ENCODE measurements at places on chromosomes 13 and 19.

- DNase-seq, result no peak
Measured at GRCh38 chr19:39524495-39524894, 8.2 kb downstream of the EID2B start.

DNA sequence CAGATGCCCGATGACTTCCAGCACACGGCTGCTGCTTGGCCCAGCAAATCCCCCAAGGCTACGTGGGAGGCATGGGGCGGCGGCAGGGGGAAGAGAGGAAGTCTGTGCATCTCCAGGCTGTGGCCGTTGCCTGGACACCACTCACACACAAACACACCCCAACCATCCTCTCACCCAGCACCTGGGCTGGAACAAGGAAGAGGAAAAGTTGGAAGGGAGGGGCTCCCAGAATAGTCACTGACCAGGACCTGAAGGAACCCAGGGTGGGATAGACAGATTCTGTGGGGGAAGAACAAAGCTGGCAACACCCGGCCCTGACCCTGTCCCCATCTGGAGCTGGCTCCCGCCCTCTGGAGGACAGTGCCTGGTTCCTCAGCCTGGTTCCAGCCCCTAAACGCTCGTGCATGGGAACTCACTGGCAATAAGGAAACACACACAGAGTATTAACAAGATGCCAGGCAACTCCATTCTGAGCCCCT, 11.2 kb downstream of the PPP6R1 start:
- no peak for DNase-seq

GRCh38 chr13:113814435-113814821, 49.4 kb downstream of the GAS6 start:
- no peak for DNase-seq

GRCh38 chr13:27967736-27968315, 1.3 kb downstream of the CDX2 start:
- no peak for DNase-seq

DNA sequence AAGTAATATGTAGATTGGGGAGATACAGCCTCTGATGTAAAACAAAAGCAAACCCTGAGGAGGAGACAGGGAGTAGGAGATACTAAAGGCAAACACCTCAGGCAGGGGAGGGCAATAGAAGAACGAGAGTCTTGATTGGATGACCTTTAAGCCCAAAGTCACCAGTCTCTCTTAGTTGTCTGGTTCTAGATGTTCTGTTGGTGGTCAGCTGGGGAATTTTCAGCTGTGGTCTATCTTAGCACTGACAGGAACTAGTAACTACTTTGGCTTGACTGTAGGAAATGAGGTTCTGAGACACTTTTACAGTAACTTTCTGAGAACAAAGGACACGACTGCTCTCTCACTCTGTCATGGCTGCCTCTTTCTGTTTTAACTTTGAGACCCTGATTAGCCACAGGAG, 290.7 kb upstream of the MIR17HG start:
- peak; percentile 64 for DNase-seq

DNA sequence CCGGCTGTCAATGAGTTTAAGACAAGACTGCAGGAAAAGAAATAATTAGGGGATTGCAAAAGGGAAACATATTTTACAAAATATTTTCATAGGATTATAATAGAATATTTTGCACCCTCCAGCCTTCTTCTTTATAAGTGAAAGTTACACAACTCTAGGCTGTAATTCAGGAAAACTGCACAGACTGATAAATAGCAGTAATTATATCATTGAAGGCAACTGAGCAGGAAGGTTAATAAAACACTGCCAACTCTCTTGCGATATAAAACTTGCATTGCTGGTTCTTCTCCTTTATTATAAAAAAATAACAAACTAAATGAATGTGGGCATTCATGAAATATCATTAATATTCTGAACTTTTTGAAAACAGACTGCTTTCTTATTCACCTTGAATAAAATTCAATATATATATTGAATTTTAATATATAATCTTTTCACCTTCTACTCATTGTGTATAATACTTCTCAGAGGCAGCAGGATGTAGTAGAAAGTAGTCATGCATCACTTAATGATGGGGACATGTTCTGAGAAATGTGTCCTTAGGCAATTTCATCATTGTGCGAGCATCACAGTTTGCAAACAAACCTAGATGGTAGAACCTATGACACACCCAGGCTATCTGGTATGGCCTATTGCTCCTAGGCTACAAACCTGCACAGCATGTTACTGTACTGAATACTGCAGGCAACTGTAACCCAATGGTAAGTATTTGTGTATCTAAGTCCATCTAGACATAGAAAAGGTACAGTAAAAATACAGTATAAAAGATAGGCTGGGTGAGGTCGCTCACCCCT, 24.9 kb upstream of the STARD13 start:
- DNase-seq, result no peak

- no peak for DNase-seq
Measured at GRCh38 chr13:20441879-20442278, 83.8 kb downstream of the CRYL1 start.

GRCh38 chr19:40831502-40832430, 18.5 kb downstream of the CYP2A6 start:
- DNase-seq, result no peak

DNA sequence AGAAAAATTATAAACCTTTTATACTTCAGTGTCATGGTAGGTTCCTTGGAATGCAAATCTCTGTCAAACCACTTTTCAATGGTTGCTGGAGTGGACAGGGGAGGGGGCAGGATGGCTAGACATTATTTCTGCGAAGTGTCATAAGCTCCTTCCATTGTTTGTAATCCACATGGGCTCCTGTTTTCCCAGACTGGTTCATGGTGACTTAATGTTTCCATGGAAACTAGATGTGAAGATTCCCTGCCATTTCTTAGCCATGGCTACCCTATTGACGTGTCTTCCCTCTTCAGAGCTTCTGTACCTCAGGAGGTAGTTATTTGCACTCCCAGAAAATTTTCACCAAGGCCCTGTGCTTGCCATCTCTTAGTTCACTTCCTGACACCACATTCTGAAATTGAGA, 95.3 kb downstream of the UFM1 start:
- no peak for DNase-seq

- no peak for DNase-seq
Measured at GRCh38 chr19:15529774-15530372, 21.5 kb downstream of the CYP4F22 start.

DNA sequence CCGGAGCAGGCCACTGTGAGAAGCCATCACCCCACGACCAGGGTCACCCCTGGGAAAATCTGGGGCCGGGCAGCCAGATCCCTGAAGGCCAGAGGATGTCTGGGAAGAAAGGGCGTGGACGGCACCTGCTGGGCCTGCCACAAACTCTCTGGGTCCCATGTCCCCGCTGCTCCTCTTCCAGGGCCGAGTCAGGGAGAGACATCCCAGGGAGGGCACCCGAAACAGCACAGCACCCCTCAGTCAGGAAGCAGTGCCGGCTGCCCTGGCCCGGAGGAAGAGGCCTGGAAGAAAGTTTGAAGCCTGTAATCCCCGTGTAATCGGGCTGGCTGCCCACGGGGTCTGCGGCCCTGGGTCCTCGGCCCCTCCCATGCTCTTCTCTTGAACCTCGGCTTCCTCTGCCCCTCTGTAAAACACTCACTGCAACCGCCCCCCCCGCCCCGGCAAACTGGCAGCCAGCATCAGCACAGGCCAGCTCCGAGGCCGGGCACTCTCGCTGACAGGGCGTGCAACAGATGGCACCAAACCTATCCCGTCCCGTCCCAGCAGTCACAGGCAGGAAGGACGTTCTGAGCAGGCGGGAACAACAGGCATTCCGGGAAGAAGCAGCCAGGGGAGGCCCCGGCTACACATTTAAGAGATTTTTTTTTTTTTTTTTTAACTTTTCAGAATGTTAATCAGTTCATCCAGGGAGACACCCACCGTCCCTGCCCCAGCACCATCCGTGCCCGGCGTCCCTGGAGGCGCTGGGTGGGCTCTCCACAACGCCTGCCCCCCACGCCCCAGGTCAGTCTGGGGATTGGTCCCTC, 1.5 kb downstream of the SBNO2 start:
- peak; percentile 4 for DNase-seq

GRCh38 chr13:101415358-101416174, 742 bp downstream of the NALCN start:
- DNase-seq, result peak; percentile 84

DNA sequence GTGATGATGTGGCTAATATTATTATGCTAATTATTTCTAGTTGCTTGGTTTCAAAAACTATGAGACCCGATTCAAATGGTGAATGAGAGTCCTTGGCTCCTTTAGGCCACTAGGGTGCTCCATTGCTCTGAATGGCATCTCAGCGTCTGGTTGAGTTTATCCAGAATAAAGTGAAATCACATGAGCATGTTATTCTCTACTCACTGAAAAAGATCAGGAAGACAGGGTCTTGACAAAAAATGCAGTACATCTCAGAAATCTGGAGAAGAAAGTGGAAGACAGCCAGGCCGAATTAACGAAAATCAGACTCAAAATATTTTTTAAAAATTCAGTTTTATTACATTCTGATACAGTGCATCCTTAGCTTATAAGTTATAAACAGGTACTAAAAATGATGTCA, 516.2 kb downstream of the MYO16 start:
- DNase-seq, result peak; percentile 60

GRCh38 chr13:47678201-47678968, 322.7 kb downstream of the SUCLA2 start:
- no peak for DNase-seq

GRCh38 chr13:111339366-111340143, 19.1 kb downstream of the TEX29 start:
- DNase-seq, result no peak
